ENCODE measurements at places on chromosomes 1 and 21. TPM values are rescaled to one million over a fixed set of nuclear protein-coding genes. Genes with fewer than 3 reads are reported as not detected.

DNA sequence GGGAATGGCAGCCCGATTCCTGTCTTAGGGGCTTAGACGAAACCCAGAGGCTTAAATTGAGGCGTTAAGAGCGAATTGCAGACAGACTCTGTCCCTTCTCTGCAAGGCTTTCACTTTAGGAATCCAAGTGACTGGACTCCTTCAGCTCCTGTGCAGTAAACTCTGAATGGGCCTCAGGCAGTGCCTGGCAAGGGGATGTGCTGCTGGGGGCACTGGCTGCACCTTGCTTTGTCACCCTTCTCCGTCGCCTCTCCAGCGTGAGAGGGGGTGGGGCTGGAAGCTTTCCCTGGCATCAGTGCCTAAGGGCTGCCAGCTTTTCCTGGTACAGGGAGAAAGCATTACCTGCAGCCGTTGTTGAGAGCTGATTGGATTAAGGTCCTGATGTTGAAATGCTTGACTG is 39.9 kb upstream of the NFASC start:
- no peak for DNase-seq
- H3K4me1 ChIP-seq, result no peaks in the 10 kb centered on the region
- no peaks in the 10 kb centered on the region for H3K36me3 ChIP-seq
- H3K4me3 ChIP-seq, result no peak overlapping the region
- no peak overlapping the region for H3K27ac ChIP-seq
- H3K27me3 ChIP-seq, result no peaks in the 10 kb centered on the region

- H3K27me3 ChIP-seq, result no peaks in the 10 kb centered on the region
- no peak overlapping the region for H3K4me3 ChIP-seq
- peaks cover 5% of the 10 kb centered on the region for H3K4me1 ChIP-seq
- DNase-seq, result no peak
- peak overlapping the region; percentile 45 for H3K27ac ChIP-seq
These were observed 178.8 kb downstream of the KCNJ6 start for GRCh38 chr21:37737507-37737906.

DNA sequence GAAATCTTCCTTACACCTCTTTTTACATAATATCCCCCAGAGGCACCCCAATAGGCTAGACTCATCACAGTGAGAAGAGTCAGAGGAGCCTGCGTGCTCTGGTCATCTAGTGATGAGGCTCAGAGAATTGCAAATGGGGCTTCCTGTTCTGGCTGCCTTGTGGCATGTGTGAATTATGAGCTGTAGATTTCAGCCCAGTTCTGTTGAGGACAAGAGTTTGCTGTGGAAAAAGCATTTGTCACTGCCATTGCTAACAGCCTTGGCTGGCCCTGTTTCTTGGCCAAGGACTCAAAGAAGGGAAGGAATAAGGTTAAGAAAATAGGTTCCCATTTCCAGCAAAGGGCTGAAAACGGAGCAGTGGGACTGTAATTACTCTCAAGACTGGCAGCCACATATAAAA is 30.7 kb downstream of the MRAP start:
- H3K27me3 ChIP-seq, result no peaks in the 10 kb centered on the region
- H3K4me3 ChIP-seq, result no peak overlapping the region
- H3K36me3 ChIP-seq, result peaks cover 11% of the 10 kb centered on the region
- H3K27ac ChIP-seq, result peak overlapping the region; percentile 46

- no peak for DNase-seq
- H3K4me3 ChIP-seq, result no peak overlapping the region
- H3K27me3 ChIP-seq, result no peaks in the 10 kb centered on the region
- H3K4me1 ChIP-seq, result no peaks in the 10 kb centered on the region
- H3K27ac ChIP-seq, result no peak overlapping the region
These were observed 28.2 kb downstream of the CD34 start for GRCh38 chr1:207882692-207883091.

DNA sequence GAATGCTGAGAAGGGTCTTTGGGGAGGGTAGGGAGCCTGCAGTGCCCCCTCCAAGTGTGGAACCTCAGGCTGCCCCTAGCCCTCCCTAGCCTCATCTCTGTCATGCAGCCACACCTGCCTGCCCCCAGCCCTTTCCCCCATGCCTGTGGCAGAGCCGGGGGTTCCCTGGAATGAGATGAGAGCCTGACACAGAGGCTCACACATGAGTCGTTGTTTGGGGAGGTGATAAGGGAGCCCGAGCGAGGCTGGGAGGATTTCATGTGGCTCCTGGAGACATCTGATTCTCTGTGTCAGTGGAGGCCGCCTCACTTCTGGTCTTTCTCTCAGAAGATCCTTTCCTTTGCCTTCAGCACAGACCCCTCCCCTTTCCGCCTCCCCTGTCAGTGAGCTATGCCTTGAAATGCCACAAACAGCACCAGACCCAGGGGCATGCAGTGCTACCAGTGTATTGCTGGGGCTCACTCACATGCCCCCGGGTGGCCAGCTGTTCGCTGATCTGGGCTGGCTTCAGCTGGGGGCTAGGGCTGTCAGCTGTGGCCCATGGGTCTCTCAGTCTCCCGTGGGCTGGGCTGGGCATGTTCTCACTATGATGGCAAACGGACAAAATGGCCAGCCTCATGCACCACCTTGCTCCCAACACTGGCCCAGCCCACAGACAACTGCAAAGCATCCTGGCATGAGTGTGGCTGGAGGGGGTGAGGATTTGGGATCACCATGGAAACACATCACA is 102.6 kb downstream of the AJAP1 start:
- no peaks in the 10 kb centered on the region for H3K27me3 ChIP-seq
- no peak for DNase-seq
- H3K27ac ChIP-seq, result no peak overlapping the region

- DNase-seq, result no peak
- no peak overlapping the region for H3K27ac ChIP-seq
- no peaks in the 10 kb centered on the region for H3K27me3 ChIP-seq
- H3K4me3 ChIP-seq, result no peak overlapping the region
- H3K4me1 ChIP-seq, result no peaks in the 10 kb centered on the region
These were observed 127.5 kb upstream of the SOD1 start for GRCh38 chr21:31531967-31532366.

PIK3C2B gene
- 87.5 TPM for total RNA-seq

- H3K27ac ChIP-seq, result peak overlapping the region; percentile 49
- H3K4me1 ChIP-seq, result no peaks in the 10 kb centered on the region
- no peaks in the 10 kb centered on the region for H3K36me3 ChIP-seq
- no peaks in the 10 kb centered on the region for H3K27me3 ChIP-seq
These were observed 46.4 kb upstream of the NBL1 start for GRCh38 chr1:19597496-19598309.

GRCh38 chr21:42466700-42467099 is 29.3 kb downstream of the RSPH1 start:
- H3K27ac ChIP-seq, result no peak overlapping the region
- H3K27me3 ChIP-seq, result no peaks in the 10 kb centered on the region
- H3K4me3 ChIP-seq, result no peak overlapping the region
- DNase-seq, result no peak

GRCh38 chr21:38777531-38777930 is 28.2 kb upstream of the ETS2 start:
- no peak overlapping the region for H3K27ac ChIP-seq
- H3K27me3 ChIP-seq, result no peaks in the 10 kb centered on the region
- H3K36me3 ChIP-seq, result no peaks in the 10 kb centered on the region
- H3K4me1 ChIP-seq, result peaks cover 3% of the 10 kb centered on the region
- DNase-seq, result no peak

DNA sequence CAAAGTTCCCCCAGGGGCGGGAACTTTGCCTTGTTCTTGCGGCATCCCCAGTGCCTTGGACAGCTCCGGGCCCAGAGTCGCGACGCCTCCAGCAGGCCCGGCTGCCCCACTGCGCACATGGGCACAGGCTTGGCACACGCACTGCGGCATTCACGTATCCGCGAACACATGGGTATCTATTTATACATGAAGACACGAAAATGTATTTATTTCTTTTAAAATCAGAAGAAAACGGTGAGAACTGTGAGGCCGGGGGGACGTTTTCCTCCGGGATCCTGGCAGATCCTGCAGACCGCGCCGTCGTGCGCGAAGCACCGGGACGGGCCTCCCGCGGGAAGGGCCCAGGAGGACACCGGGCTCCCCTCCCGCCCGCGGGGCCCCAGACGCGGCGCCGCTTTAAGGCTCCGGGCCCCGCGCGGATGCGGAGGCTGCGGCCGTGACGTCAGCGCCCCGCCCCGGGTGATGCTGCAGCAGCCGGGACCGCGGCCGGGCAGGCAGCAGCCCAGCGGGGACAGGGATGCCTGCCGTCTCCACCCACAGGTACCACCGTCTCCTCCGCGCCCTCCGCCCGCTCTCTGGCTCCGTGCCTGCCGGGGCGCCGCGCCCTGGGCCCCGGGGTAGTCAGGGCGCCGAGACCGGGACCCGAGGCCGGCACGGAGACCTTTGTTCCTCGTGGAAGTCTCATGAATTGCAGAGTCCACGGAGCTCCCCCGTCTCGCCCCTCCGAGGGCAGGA is at the start of gene SLC45A1:
Gene SLC45A1, plus strand, starts transcription at position 468 of the 735 bp plus-strand sequence. CDS start 6,216 bp downstream, outside the sequence.
- H3K27me3 ChIP-seq, result no peaks in the 10 kb centered on the region
- H3K36me3 ChIP-seq, result no peaks in the 10 kb centered on the region
- no peak within 1 kb of the TSS for H3K27ac ChIP-seq
- peak; percentile 85 for DNase-seq
- no peaks in the 10 kb centered on the region for H3K4me1 ChIP-seq

DNA sequence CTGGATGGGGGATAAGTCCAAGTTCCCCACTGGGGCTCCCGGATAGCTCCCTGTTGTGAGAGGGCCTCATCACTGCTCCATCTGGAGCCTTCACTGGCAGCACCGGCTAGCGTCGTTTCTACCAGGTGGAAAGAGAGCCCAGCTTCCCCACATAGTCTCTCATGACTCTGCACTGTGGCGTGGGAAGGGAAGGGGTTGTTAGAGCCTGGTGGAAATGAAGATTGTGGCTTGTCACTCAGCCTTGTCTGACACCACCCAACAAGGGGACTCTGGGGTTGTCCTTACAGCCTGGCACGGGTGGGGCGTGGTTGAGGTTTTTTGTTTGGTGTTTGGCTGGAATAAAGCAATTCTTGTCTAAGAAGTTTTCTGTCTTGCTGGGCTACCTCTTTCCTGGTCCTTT is 94.6 kb downstream of the ADARB1 start:
- H3K27ac ChIP-seq, result peak overlapping the region; percentile 15
- H3K4me3 ChIP-seq, result no peak overlapping the region
- peaks cover 3% of the 10 kb centered on the region for H3K4me1 ChIP-seq
- peaks cover 3% of the 10 kb centered on the region for H3K36me3 ChIP-seq
- no peak for DNase-seq
- H3K27me3 ChIP-seq, result no peaks in the 10 kb centered on the region

- DNase-seq, result no peak
- no peak overlapping the region for H3K4me3 ChIP-seq
- no peaks in the 10 kb centered on the region for H3K4me1 ChIP-seq
These were observed 7.8 kb upstream of the CHI3L2 start for GRCh38 chr1:111219557-111220286.

GRCh38 chr21:45348591-45349327 is 56.2 kb upstream of the COL18A1 start:
- H3K27ac ChIP-seq, result no peak overlapping the region
- no peaks in the 10 kb centered on the region for H3K27me3 ChIP-seq
- no peaks in the 10 kb centered on the region for H3K4me1 ChIP-seq
- no peak for DNase-seq
- H3K36me3 ChIP-seq, result no peaks in the 10 kb centered on the region
- no peak overlapping the region for H3K4me3 ChIP-seq

DNA sequence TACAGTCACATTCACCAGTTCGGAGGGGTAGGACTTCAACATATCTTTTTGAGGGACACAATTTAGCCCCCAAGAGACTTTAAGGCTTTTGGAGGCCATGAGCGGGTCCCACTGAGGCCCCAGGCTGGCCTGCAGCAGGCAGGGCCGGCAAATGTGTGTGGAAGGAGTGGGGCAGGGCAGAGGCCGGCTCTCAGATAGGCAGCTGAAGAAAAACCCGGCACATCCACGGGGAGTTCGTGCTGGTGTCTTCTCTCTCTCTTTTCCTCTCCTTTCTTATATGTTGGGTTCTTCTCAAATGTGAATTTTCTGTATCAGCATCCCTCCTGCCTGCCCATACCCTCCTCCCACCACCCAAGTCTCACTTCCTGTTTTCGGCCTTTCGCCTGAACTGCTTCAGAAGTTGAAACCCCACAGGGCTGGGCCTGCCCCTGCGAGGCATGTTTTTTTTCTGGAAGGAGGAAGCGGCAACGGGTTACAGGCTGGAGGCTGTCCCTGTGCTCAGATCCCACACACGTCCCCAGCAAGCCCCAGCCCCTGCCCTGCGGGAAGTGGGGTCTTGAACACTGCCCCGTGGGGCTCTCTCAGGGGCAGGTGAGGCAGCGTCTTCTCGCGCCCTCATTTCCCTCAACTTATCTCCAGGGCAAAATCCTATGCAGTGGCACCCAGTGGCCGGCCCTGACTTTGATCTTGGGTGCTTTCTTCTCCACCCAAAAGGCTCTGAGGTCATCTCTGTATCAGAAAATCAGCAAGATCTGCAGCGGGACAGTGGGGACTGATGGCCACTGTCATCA is 9.7 kb upstream of the UMODL1 start:
- H3K36me3 ChIP-seq, result no peaks in the 10 kb centered on the region
- H3K4me3 ChIP-seq, result no peak overlapping the region
- DNase-seq, result peak; percentile 86

GRCh38 chr1:192130175-192130574 is 28.1 kb upstream of the RGS18 start:
- no peak for DNase-seq
- H3K4me1 ChIP-seq, result no peaks in the 10 kb centered on the region
- H3K4me3 ChIP-seq, result no peak overlapping the region
- no peaks in the 10 kb centered on the region for H3K27me3 ChIP-seq

DNA sequence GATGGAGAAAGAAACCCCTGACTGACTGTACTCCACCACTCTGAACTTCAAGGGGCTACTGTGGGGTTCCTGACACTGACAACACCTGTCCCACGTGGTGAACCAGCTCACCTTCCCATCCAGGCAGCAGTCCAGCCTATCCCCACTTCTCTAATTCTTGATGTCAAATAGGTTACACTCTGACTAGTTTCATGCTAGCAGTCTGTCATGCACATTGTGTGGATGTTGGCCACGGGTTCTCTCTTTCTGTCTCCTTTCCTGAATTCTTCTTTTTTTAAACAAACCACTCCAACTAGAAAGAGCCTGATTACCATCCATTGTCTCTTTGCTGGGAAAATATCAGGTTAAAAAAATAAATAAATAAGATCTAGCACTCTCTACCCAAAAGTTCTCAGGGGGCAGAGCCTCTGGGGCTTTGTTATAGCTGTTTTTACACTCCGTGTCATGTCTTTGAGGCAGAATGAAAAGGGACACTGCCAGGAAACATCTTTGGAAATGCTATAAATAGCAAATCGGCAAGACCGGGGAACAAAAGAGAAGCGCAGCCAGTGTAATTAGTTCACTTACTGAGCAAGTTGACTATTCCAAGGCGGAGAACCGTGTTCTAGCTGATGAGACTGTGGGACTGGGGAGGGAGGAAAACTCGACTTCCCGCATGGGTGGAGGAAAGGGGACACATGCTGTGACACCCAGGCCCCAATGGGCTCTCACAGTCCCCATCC is 356.1 kb downstream of the OMA1 start:
- no peaks in the 10 kb centered on the region for H3K36me3 ChIP-seq
- no peak for DNase-seq
- H3K4me1 ChIP-seq, result no peaks in the 10 kb centered on the region
- H3K27me3 ChIP-seq, result no peaks in the 10 kb centered on the region
- H3K4me3 ChIP-seq, result no peak overlapping the region

- no peaks in the 10 kb centered on the region for H3K4me1 ChIP-seq
- H3K27me3 ChIP-seq, result no peaks in the 10 kb centered on the region
- no peak for DNase-seq
- no peak overlapping the region for H3K27ac ChIP-seq
- no peak overlapping the region for H3K4me3 ChIP-seq
These were observed 49.7 kb upstream of the RAP1A start for GRCh38 chr1:111569913-111570312.
